Peyer's patch (tissue), 4 donors: ENCODE measurements at places on chromosomes 2 and 18.

DNA sequence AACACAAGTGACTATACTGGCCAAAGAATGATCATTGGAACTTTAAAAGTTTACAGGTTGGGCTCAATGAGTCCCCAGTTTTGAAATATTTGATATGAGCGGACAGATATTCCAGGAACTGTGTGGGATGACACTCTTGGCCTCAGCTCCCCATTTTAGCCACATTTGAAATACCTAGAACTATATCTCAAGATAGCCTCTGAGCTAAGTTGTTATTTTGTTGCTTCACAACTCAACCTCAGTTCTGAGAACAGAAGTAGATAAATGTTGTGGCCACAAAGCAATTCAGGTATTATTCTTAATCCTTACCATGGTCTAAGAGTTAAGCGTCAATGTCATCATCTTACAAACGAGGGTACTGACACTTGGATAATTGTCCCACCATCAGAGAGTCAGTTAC is 172.2 kb upstream of the SETBP1 start:
- no peak for DNase-seq
- H3K36me3 ChIP-seq: no peaks in the 10 kb centered on the region
- H3K4me1 ChIP-seq: no peaks in the 10 kb centered on the region
- H3K27ac ChIP-seq: no peak overlapping the region
- no peak overlapping the region for H3K4me3 ChIP-seq

DNA sequence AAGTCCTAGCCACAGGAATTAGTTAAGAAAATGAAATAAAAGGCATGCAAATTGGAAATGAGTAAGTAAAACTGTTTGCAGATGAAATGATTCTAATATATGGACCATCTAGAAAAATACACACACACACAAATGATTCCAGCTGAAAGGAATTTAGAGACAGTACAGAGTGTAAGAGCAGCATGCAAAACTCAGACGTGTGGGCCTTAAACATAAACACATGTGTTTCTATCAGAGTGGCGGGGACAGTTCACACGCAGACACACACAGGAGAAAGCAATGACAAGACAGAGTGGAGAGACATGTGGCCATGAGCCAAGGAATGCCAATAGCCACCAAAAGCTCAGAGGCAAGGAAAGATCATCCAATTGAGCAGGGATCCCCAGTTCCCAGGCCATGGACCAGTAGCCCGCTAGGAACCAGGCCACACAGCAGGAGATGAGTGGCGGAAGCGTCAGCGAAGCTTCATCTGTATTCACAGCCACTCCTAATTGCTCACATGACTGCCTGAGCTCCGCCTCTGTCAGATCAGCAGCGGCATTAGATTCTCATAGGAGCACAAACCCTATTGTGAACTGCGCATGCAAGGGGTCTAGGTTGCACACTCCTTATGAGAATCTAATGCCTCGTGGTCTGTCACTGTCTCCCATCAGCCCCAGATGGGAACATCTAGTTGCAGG is 155.4 kb downstream of the ARL4C start:
- H3K27ac ChIP-seq: no peak overlapping the region
- no peaks in the 10 kb centered on the region for H3K4me1 ChIP-seq
- no peaks in the 10 kb centered on the region for H3K36me3 ChIP-seq
- no peak for DNase-seq
- H3K4me3 ChIP-seq: no peak overlapping the region

DNA sequence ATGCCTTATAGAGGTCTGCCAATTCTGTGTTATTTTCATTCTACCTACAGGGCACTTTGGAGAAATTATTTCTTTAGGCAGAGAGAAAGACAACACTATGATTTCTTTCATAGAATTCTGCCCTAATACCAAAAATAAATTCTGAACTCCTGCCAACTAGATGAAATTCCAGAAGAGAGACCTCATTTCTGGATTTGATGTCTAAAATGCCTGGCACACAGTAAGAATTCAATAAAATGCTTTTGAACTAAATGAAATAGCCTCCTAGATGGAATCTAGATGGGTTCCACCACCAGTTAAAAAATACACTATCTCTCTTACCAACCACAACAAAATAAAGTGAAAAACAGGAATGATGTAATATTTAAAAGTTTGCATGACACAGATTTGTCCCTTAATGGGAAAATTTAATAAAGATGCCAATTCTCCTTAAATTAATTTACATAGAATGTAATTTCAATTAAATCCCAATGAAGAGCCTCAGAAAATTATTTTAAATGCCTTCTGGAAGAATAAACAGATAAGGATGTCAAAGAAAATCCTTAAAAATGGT is 75.0 kb downstream of the OSBPL1A start:
- H3K4me3 ChIP-seq: no peak overlapping the region
- DNase-seq: no peak
- H3K36me3 ChIP-seq: no peaks in the 10 kb centered on the region
- H3K27me3 ChIP-seq: no peaks in the 10 kb centered on the region
- no peak overlapping the region for H3K27ac ChIP-seq

- H3K27me3 ChIP-seq: no peaks in the 10 kb centered on the region
- no peak overlapping the region for H3K4me3 ChIP-seq
- no peaks in the 10 kb centered on the region for H3K36me3 ChIP-seq
- H3K4me1 ChIP-seq: no peaks in the 10 kb centered on the region
- DNase-seq: no peak
- H3K27ac ChIP-seq: no peak overlapping the region
These were observed 835.1 kb downstream of the RNF144A start for GRCh38 chr2:7752291-7752690.

DNA sequence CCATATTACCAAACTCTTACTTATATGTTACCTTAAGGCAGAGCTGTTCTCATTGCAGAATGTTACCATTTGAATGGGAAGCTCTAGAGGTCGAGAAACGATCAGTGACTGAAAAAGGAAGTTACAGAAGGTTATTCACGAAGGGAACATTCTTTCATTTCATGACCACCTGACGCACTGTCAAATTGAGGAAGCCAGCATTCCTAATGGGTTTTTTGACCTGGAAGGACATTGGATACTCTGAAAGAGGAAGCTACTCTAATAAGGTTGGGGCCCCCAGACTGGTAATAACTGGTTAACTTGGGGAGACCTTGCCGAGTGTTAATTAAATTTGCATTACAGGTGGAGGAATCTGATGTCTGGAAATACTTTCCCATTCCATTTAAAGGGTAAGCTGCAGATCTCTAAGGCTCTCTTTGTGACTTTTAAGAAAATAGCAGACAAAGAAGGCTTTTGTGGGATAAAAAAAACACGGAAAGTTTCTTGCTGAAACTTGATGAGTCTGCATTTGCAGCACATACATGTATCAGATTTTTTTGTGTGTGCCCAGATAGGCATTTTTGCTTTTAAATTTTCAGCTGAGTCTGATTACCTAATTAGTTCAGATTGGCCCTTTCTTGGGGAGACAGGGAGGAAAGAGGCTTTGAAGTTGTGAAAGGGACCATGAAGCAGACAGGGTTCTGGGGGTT is 137.1 kb downstream of the LTBP1 start:
- H3K4me1 ChIP-seq: peaks cover 10% of the 10 kb centered on the region
- no peak overlapping the region for H3K4me3 ChIP-seq
- H3K27ac ChIP-seq: no peak overlapping the region
- DNase-seq: no peak

DNA sequence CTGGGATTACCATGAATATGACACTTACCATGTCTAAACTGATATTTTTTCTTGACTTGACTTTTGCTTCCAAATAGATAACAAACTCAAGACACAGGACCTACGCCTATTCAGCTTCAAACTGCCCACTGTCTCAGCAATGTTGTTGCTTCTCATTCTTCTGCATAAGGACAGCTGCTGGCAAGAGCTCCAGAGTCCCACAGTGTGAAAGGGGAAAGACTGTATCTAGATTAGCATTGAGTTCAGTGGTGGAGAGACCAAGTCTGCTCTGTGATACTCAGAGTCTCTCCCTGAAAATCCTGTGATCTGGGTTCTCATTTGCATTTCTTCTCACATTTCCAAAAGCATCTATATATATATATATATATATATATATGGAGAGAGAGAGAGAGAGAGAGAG is 247.9 kb upstream of the NT5C1B start:
- no peaks in the 10 kb centered on the region for H3K36me3 ChIP-seq
- DNase-seq: no peak
- H3K4me3 ChIP-seq: no peak overlapping the region
- H3K4me1 ChIP-seq: no peaks in the 10 kb centered on the region
- H3K27ac ChIP-seq: no peak overlapping the region
- H3K27me3 ChIP-seq: no peaks in the 10 kb centered on the region

DNA sequence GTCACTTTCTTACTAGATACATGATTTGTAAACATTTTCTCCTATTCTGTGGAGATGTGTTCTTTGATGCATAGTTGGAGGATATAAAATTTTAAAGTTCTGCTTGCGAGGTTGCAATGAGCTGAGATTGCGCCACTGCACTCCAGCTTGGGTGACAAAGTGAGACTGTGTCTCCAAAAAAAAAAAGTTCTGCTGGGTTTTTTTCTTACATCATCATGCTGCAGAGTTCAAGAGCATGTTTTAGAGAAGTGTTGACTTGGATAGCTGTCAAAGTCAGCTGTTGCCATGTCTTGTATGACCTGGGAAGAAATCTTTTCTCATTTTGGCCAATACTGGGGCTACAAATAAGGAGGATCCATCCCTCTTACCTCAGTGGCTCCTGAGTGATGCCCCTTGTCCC is 71.3 kb downstream of the UGGT1 start:
- H3K27ac ChIP-seq: no peak overlapping the region
- no peak overlapping the region for H3K4me3 ChIP-seq
- no peaks in the 10 kb centered on the region for H3K4me1 ChIP-seq
- DNase-seq: no peak

- no peak for DNase-seq
- H3K36me3 ChIP-seq: no peaks in the 10 kb centered on the region
- H3K4me3 ChIP-seq: no peak overlapping the region
- no peaks in the 10 kb centered on the region for H3K27me3 ChIP-seq
- no peak overlapping the region for H3K27ac ChIP-seq
These were observed 29.6 kb upstream of the ITGAV start for GRCh38 chr2:186560254-186560653.

GRCh38 chr2:106521016-106521415 is 33.9 kb downstream of the CD8B2 start:
- H3K27me3 ChIP-seq: no peaks in the 10 kb centered on the region
- DNase-seq: no peak
- no peaks in the 10 kb centered on the region for H3K4me1 ChIP-seq
- no peak overlapping the region for H3K4me3 ChIP-seq
- H3K36me3 ChIP-seq: no peaks in the 10 kb centered on the region

- H3K4me3 ChIP-seq: no peak overlapping the region
- H3K27me3 ChIP-seq: no peaks in the 10 kb centered on the region
- DNase-seq: no peak
- H3K27ac ChIP-seq: peak overlapping the region; percentile 54
- H3K36me3 ChIP-seq: no peaks in the 10 kb centered on the region
These were observed 39.7 kb upstream of the NABP1 start for GRCh38 chr2:191638079-191638801.

DNA sequence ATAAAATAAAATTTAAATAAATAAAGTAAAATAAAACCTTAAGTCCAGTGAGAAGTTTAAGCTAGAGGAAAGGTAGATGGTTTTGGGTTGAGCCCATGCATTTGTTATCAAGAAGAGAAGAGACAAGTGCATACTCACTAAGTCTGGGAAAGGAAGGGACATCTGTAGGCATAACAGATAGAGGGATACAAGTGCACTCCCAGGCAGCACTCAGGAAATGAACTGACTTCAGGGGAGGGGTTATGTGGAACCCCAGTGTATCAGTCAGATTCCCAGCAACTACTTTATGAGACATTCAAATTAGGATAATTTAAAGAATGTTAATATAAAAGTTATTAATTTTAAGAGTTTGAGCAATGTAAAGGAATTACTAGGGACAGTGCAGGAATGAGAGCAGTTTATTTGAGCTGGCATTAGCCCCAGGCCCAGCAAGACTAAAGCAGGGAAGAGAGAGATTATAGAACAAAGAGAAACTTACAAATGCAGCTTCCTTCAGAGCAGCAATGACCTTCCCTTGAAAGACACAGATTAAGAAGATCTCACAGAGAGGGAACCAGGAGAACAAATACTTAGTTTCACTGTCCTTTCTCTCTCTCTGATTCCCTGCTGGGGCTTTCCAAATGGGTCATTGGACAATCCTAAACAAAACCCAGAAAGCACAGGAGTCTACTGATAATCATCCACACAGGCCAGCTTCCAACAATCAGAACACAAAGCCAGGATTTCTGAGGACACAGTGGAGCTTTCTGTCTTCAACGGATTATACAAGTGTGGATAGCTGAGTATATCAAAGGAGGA is 109.7 kb downstream of the ERBB4 start:
- no peaks in the 10 kb centered on the region for H3K27me3 ChIP-seq
- H3K27ac ChIP-seq: no peak overlapping the region
- H3K4me3 ChIP-seq: no peak overlapping the region
- DNase-seq: no peak
- no peaks in the 10 kb centered on the region for H3K36me3 ChIP-seq

GRCh38 chr2:159557437-159558034 is 58.8 kb downstream of the BAZ2B start:
- no peaks in the 10 kb centered on the region for H3K27me3 ChIP-seq
- H3K36me3 ChIP-seq: no peaks in the 10 kb centered on the region
- H3K4me1 ChIP-seq: no peaks in the 10 kb centered on the region
- DNase-seq: no peak

DNA sequence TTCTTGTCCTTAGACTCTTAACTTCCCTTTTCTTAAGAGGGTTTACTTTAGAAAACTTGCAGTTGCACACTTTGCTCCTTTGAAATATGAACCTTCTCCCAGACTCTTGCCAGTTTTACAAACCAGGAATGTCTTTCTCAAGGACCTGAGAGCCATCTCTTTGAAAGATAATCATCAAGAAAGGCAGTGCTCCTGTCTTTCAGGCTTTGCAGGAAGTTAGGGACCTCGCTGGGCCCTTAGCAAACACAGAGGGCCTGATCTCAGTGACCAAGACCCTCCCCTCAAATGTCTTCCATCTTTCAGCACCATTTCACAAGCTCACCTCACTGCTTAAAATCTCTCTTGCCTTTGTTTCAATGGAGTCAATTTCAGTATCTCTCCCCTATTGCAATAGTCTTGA is 32.0 kb upstream of the NYAP2 start:
- DNase-seq: no peak
- H3K27me3 ChIP-seq: no peaks in the 10 kb centered on the region
- no peak overlapping the region for H3K4me3 ChIP-seq
- H3K36me3 ChIP-seq: no peaks in the 10 kb centered on the region
- H3K27ac ChIP-seq: no peak overlapping the region
- H3K4me1 ChIP-seq: no peaks in the 10 kb centered on the region

- no peaks in the 10 kb centered on the region for H3K27me3 ChIP-seq
- H3K4me1 ChIP-seq: no peaks in the 10 kb centered on the region
- H3K27ac ChIP-seq: no peak overlapping the region
- H3K36me3 ChIP-seq: no peaks in the 10 kb centered on the region
- no peak for DNase-seq
These were observed 476.7 kb downstream of the EPHA4 start for GRCh38 chr2:221095356-221095755.

- H3K27me3 ChIP-seq: no peaks in the 10 kb centered on the region
- H3K27ac ChIP-seq: no peak overlapping the region
- DNase-seq: no peak
- H3K4me1 ChIP-seq: no peaks in the 10 kb centered on the region
- H3K4me3 ChIP-seq: no peak overlapping the region
These were observed 139.1 kb upstream of the SKOR2 start for GRCh38 chr18:47390410-47391024.

GRCh38 chr2:11658208-11659114 is 11.5 kb downstream of the NTSR2 start:
- DNase-seq: no peak
- H3K27me3 ChIP-seq: no peaks in the 10 kb centered on the region
- no peaks in the 10 kb centered on the region for H3K36me3 ChIP-seq
- H3K27ac ChIP-seq: no peak overlapping the region
- H3K4me1 ChIP-seq: no peaks in the 10 kb centered on the region
